ENCODE measurements at places on chromosomes 16 and 17.
A peak's percentile ranks its signal among the peaks of the same experiment; 100 is the strongest.

- peak; percentile 78 for DNase-seq
These were observed 592 bp downstream of the ALDOA start for GRCh38 chr16:30065943-30066760.

- DNase-seq: no peak
These were observed 131.2 kb downstream of the IRF8 start for GRCh38 chr16:86030116-86030515.

- peak; percentile 39 for DNase-seq
These were observed 631 bp downstream of the RETREG3 start for GRCh38 chr17:42608305-42609181.

DNA sequence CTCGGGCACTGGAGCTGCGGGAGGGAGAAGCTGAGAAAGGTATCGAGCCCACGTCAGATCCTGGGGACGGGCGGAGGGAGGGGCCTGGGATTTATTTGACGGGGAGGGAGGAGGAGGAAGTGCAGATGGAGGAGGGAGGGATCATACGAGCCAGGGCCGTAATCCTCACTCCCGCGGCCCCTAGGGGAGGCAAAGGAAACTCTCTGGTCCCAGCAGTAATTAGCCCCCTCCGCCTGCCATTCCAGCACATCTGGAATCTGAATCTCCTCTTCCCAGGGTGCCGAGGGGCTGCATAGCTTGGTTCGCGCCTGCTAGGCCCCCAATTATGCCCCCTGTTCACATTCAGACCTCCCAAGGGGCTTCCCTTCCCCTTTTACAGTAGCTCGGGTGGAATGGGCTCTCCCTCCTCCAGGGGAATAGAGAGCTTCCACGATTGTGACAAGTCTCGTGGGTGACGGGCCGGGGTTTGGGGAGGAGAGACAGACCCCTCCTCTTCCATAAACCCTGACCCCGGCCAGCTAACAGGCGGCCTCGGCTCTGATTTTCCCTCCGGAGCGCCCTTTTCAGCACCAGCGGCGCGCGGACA lies at the start of gene SEZ6L2:
TSS of gene SEZ6L2 (minus strand) at position 35 of the 586 bp plus-strand sequence. CDS start 531 bp downstream, outside the sequence.
- peak; percentile 90 for DNase-seq

DNA sequence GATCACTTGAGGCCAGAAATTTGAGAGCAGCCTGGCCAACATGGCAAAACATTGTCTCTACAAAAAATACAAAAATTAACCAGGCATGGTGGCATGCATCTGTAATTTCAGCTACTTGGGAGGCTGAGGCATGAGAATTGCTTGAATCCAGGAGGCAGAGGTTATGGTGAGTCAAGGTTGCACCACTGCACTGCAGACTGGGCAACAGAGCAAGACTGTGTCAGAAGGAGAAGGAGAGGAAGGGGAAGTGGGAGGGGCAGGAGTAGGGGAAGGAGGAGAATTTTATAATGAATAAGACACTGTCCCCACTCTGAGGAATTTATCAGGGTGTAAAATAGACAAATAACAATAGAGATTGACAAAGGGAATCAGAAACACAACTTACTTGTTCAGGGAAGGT lies 440.6 kb upstream of the DYNLRB2 start:
- DNase-seq: no peak

DNA sequence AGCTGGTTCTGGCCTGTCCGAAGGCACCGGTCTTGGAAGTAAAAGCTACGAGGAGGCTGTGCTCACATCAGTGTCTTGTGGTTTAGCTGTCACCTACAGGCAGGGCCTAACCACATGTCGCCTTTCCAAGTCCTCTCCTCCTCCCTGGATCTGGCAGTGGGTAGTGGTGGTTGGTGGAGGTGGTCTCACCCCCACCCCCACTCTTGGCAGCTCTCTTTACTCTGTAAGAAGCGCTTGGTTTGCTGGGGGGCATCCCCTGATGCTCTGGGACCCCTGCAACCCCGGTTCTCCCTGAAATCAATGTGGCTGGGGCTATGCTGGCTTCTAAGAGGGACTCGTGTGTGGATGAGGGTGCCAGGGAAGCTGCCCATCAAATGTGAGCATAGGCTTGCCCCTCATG lies 68.3 kb downstream of the WIPI1 start:
- no peak for DNase-seq

DNA sequence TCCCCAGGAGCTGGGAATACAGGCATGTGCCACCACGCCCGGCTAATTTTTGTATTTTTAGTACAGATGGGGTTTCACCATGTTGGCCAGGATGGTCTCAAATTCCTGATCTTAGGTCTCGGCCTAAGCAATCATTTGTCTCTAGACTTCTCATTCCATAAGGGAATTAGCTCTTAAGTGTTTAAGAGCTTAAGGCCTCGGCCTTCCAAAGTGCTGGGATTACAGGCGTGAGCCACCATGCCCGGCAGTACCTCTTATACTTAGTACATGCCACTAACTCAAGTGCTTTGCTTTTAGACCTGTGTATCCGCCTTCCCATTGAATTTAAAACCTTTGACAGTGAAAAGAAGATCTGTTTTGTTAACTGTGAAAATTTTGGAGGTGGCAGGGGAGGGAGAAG lies 16.6 kb upstream of the IL21R start:
- no peak for DNase-seq

- DNase-seq: no peak
These were observed 35.3 kb upstream of the CCR7 start for GRCh38 chr17:40600486-40601046.

DNA sequence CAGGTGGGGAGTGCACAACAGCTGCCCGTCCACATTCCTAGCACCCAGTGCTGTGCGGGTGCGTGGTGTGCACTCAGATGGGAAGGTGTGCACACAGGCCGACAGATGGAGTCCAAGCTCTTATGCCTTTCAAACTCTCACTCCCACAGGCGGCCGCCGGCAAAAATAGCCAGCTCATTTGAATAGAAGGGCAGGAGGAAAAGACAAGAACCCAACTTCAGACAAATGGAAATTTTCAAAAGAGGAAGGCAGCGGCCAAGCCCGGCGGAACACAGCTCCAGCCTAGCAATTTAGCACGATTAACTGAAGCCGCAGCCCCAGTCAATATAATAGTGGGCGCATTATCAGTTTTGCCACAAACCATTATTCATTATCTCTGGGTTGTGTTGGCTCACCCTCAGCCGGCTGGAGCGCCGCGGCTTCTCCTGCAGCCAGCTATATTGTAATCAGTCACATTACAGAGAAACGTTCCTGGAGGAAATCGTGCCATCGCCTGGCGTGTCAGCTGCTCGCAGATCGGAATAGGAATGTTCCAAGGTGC lies 103.9 kb upstream of the SEC14L1 start:
- no peak for DNase-seq

GRCh38 chr17:5405400-5405799 lies 14.1 kb downstream of the NUP88 start:
- DNase-seq: no peak

DNA sequence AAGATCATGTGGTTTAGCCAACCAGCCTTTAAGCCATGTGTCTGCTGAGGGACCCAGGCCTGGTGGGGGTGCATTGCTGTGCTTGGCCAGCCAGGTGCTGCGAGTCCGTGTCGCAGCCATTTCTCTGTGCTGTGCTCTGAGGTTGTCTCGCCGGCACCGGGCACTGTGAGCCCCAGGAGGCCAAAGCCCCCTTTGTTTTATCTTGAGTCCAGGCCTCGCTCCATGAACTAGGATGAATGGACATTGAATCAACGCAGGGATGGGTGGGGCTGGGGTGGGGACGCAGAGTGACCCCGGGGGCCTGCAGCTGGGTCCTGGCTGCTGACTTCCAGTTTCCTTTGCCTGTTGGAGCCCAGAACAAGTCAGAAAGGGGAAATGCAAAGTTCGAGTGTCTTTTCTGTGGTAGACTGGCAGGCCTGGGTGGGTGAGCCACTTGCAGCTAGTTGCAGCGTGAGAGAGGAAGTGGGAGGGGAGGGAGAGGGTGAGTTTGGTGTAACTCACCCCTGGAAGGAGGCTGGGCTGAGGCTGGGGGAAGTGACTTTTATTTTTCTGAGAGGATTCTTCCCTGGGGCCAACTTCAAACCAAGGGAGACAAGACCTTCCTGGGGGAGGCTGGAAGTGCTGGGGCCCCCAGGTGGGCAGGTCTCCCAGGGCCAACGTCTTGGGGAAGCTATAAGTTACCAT lies 324.7 kb downstream of the SEC14L1 start:
- DNase-seq: no peak

GRCh38 chr16:4702466-4702808 lies 9.1 kb downstream of the NUDT16L1 start:
- no peak for DNase-seq
